Heart right ventricle (tissue), 16 donors: ENCODE measurements at places on chromosomes 2 and 18. TPM values are rescaled to one million over a fixed set of nuclear protein-coding genes. Genes with fewer than 3 reads are reported as not detected.

The UGT1A3 gene
- polyA plus RNA-seq = not detected

DNA sequence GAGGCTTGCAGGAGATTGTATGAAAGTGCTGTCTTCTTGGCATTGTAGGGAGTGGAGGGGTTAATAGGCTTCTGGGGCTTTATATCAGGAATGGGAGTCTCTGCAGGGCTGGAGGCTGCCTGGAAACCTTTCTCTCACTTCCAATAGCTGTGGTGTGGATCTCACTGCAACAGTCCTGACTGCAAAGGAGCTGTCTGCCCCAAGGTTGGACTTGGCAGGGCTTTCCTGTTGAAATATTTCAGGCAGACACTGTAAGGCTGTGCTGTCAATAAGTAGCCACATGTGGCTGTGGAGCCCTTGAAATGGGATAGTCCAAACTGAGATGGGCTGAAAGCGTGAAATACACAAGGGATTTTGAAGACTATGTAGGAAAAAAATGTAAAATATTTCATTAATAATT lies 399.1 kb upstream of the SPRED2 start:
- peak; percentile 6 for DNase-seq

DNA sequence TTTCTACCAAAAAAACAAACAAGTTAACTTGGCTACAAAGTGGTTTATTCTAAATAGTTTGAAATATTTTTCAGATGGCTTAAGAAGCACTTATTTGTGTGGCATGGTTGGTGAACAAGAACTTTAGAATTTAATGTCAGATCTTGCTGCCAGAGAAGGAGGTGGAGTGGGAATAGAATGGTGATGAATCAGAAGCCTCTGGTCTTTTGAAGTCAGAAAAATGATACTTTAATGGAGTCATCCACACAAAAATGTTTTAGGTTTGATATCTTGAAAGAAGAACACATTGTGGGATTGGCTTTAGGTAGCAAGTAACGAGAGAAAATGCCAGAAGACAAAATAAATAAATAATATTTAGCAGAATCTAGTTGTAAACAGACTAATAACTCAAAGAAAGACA lies 243.1 kb upstream of the FANCL start:
- no peak for DNase-seq

DNA sequence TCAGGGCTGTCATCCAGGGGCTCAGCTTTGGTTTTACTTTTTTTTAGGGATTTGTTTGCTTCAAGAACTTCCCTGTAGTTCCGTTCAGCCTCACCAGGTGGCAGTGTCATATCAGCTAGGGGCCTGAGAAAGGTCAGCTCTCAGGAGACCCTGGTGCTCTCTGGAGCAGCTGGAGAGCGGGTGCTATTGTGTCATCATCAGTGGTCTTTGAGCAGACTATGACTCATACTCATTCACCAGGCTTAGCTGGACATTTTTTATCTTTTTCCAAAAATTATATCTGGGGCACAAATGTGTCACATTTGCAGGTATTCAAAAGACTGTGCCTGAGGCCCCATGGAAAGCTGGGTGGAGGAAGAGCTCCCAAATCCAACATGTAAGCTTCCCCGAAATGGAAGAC lies 24.4 kb downstream of the ZNF892 start:
- peak; percentile 18 for DNase-seq

GRCh38 chr2:147416099-147416498 lies 428.7 kb upstream of the ACVR2A start:
- no peak for DNase-seq

GRCh38 chr2:127094509-127095366 lies 12.2 kb downstream of the BIN1 start:
- DNase-seq = no peak

DNA sequence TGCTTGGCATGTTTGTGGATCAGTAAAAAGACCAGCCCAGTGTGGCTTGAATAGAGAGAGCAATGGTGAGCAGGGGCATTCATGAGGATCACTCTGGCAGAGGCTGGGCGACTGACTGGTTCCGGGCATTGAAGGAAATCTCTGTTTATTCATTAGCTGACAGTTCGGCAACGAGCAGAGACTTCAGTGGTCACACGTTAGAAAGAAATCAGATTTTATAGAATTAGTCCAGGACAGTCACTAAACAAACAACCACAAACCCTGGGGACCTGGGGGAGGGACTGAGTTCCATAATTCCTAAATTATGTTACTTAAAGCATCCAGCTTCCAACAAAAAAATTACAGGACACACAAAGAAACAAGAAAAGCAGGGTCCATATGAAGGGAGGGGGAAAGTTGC lies 72.5 kb downstream of the NOL10 start:
- no peak for DNase-seq

DNA sequence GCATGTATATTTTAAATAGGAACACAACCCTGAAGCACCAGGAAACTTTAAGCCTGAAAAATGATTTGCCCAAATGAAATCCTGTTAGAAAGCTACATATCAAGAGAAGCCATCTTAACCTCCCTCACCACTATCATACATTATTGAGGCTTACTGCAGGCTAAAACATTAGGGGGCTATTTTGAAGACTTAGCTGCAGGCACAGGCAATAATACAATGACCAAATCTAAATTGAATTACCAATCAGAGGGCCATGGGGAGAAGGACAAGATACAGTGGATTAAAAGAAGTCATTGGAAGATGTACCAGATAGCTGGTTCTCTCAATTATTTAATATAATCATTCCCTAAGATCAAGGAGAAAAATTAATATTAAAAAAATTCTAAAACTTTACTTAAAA lies 73.7 kb downstream of the THADA start:
- DNase-seq = no peak

The SLC19A3 gene
- polyA plus RNA-seq = 2.3 TPM

DNA sequence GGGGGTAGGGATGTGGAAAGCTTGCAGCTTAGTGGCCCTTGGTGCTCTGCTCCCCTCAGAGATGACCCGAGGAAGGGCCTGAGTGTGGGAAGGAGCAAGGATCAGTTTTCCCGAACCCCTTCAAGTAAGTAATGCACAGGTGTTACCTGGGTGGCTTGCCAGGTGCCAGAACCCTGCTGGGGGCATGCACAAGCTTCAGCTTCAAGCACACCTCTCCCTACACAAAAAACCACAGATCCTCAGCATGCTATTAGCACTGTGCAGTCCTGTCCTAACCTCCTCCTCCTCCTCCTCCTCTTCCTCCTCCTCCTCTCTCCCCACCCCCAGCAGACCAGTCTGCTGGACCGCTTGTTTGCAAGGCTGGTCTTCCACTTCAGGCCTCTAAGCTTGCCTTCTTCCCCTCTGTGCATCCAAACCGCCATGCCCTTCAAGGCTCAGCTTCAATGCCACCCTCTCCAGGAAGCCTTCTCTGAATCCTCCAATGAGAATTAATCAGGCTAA lies 114.8 kb downstream of the ACAA2 start:
- no peak for DNase-seq

The NPHP1 gene
- polyA plus RNA-seq = 9.0 TPM

DNA sequence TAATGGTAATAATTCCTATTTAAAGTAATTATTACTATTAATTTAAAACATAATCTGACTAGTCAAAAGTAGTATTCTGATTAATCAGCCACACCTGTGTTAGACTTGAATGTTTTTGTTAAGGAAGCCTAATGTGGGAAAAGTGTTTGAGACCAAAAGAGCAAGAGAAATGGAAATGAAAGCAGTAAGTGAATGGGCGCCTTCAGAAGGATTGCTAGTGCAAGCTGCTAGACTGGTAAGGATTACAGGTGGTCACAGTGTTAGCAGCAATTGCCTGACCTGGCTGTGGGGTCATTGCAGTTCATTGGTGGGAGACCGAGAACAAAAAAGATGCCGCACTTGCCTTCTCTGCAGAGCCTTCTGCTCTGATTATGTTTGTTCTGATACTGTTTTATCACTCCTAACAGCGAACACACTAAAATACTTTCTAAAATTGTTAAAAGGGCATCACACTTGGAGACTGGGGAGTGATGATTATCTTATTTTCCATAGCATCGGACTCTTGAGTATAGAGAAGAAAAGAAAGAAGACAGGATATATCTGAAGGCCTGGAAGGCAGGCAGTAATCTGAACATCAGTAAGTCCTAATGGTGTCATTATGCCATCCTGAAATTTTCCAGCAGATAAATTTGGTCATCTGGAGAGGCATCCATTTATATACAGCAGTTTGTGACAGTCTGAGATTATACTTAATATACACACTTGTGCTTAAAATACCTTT lies 5.8 kb downstream of the SOCS6 start:
- DNase-seq = no peak

The ALPP gene
- polyA plus RNA-seq = not detected

DNA sequence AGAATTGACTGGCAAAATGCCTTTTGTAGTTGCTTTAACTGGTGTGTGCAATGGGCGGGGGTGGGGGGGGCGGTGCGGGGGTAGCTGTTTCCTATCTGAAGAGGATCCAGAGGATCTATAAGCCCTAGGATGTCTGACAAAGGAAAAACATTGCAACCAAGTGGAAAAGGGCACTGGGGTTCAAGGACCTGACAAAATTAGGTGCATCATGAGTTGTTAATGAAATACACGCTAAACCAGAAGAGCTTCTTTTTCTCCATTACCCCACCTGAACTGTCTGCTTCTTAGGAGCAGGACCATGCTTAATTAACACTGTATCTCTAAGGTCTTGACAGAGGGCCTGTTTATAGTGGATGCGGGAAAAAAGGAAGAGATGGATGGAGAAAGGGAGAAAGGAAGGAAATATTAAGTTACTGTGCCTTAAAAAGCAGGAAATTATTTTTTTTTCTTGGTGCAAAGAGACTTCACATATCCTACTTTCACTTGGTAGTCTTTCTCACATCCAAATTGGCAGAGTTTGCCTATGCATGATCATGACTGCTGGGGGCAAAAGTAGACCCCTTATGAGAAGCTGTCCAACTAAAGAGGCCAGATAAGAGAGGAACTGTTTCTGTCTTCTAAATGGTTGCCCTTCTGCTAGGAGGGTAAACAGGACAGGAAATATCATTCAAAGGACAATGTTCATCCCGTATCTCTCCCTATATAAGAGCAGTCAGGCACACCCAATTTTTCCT lies 4.6 kb downstream of the RND3 start:
- no peak for DNase-seq

DNA sequence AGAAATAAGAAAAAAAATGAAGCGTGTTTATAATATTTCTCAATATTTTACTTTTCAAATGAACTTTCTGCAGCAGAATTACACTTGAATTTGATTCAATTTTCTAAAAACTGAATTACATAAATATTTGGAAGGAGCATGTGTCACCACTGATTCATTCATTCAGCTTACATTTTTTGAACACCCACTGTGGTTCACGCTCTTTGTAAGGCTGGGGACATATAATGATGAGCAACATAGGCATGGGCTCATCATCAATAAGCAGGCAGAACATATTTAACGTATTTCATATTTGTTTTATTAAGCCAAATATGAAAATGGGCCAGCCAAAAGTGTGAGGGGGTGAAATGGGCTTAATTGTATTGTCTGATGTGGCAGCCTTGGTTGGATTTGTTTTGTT lies 209.1 kb downstream of the CTNNA2 start:
- no peak for DNase-seq

DNA sequence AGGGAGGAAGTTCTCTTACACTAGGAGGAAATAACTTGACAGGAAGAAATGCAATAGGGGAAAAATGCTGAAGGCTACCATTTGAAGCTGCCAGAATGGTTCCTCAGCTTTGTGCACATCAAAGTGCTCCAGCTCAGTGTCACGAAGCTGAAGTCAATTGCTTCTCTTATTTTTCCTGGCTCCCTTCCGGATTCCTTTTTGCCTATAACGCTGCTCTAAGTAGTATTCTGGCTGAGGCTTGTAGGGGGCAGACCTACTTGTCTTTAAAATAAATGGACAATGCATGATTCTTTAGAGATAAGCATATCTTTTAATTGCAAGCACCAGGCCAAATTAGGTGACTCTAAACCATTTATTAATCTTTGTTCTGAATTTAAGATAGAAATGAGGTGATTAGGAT lies 60.3 kb upstream of the SCN1A start:
- no peak for DNase-seq

DNA sequence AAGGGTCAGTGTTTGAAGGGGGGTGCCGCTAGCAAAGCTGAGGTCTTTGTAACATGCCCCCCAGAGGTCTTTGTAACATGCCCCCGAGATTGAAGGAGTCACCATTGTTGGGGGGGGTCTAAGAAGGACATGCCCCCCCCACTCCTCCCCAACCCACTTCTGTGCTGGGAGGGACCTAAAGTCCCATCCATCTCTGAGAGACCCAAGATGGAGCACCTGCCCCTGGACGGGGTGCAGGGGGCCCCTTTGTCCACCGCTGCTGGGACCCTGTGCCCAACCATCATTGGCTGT lies 5.9 kb upstream of the ASIC4 start:
- no peak for DNase-seq

DNA sequence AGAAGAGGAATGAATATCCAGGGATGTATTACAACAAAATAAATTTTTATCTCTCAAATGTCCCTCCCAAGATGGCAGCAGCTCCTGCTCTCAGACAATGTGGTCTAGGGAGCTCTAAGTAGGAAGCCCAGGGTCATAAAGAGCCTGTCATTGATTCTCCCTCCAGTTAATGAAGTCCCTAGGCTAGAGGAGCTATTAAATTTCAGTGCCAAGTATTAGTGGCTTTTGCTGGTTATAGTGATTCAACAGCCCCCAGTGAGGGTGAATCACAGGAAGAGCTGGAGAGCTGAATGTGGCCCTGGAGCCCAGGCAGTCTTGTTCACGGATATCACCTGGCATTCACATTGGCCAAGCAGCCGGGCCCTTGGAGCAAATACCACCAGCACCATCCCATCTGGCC lies 109.8 kb upstream of the YPEL5 start:
- no peak for DNase-seq

GRCh38 chr18:76405681-76406356 lies 89.2 kb downstream of the ZNF516 start:
- peak; percentile 57 for DNase-seq

GRCh38 chr2:204860274-204860673 lies 315.0 kb downstream of the PARD3B start:
- no peak for DNase-seq

The SLC16A14 gene
- 0.87 TPM for polyA plus RNA-seq

DNA sequence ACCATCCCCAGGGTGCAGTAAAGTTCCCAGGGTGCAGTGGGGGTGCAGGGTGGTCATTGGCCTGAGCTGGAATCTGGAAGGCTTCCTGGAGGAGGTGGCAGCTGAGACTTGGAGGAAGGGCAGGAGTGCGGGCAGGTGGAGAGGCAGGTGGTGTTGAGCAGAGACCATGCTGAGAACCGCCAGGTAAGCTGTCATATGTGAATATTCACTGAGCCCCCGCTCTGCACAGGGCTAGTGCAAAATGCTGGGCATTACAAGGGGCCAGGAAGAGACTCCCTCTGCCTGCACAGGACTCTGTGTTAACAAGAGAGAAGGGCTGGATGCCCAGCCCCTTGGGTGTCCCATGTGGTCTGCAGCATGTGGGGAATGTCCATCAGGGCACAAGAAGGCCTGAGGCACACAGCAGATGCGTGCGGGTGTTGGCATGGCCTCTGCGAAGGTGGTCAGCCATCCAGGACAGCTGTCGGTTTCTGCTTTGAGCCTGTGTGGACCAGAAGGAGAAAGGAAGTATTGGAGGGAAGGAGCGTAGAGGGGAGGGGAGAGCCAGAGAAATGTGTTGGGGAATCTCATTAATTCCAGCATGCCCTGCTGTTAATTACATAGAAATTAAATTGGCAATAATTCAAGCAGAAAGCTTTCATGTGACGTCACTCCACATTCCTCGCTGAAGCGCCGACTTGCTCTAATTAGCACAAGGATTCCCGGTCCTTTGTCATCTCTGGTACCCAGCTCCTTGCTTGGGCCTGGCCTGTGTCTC lies 62.8 kb upstream of the OTOS start:
- DNase-seq = no peak
